ENCODE measurements at places on chromosomes 13 and 19. TPM values are rescaled to one million over a fixed set of nuclear protein-coding genes. Genes with fewer than 3 reads are reported as not detected.

Gene PRODH2
- total RNA-seq = not detected

Gene CPT1C
- total RNA-seq = not detected

DNA sequence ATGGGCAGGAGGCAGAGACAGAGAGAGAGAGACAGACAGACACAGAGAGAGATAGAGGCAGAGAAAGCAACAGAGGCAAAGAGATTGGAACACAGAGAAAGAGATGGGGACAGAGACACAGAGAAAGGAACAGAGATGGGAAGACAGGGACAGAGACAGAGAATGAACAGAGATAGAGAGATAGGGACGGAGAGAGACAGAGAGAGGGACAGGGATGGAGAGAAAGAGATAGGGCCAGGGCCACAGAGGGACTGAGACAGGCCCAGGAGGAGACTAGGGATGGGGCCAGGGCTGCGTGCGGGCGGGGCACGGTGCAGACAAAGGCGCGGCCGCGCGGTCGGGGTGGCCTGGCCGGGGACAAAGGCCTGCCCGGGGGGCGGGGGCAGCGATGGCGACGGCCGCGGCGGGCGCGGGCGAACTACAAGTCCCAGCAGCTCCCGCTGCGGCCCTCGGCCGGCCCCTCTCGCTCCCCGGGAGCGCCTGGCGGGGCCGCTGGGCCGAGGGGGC, at the start of gene ZNF358:
ZNF358 (plus strand) TSS at position 459 of the 507 bp plus-strand sequence. CDS start 3,140 bp downstream, outside the sequence.
- DNase-seq = peak; percentile 88

DNA sequence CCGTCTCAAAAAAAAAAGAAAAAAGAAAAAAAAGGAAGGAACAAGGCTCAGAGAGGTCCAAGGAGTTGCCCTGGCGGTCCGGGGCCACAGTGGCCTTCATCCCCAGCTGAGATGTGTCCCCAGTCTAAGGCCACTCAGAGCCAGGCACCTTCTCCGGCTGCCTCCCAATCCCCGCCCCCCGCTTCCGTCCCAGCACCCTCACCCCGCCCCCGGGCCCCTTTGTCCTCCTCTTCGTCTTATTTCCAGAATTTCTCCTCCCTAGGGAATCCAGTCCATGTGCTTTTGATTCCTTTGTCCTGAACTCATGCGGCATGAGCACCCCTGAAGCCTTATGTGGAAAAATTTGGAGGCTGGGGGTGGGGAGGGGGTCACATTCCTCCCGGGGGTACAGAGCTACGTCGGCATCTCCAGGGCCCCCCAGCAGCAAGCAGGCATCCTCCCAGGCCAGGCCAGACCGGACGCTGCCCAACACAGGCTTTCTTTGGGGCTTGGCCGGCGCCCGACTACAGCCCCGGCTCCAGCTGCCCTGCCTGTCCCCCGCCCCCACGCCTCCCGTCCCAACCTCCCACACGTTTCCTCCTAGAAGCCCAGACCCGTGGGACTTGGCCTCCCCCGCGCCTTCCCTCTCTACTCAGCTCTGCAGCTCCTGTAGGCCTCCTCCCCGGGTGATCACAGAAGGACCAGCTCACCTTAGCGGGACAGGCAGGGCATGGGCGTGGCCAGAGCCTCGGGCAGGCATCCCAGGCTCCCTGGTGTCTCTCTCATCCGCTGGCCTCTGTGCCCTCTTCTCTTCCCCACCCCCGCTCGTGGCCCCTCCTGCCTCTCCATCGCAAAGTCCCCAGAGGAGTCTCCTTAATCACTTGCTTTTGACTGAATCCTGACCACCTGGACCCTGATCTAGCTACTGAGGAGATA, 17.8 kb upstream of the ADGRE5 start:
- DNase-seq = peak; percentile 87

DNA sequence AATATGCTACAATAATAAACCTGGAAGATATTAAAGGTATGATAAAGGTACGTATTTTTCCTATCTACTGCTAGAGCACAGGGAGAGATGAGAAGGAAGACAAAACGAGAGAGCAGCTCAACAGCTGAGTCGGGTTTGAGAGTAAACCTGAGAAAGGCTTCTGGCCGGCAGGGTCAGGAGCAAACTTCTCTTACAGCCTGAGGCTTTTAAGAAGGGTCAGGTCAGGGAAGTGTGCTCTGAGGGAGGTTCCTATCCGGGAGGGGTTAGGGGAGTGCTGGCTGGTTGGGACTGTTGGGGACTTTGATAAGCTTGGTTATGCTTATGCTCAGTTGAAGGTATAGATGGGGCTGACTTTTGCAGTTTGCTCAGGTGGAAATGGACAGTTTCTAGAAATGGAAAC, 77.7 kb upstream of the PRR20A start:
- no peak for DNase-seq

- no peak for DNase-seq
Observed at GRCh38 chr13:75621147-75621546, 15.0 kb upstream of the LMO7 start.

DNA sequence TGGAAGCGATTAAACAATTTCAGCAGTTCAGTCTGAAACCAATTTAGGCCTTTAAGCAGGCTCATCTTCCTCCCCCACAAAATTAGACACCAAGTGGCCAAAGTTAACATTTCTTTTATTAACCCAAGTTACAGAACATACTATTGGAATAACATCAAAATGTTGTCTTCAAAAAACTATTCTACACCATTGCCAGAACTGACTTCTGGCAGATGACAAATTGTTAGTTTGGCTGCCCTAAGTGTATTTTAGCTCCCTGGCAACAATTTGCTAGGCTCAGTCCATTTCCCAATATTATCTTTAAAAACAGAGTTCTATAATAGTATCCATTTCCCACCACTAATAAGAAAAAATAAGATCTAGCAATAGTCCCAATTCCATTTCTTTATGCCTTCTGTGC, 107.8 kb downstream of the SGCG start:
- DNase-seq = no peak

GRCh38 chr13:113507505-113508345, 17.2 kb upstream of the DCUN1D2 start:
- no peak for DNase-seq

DNA sequence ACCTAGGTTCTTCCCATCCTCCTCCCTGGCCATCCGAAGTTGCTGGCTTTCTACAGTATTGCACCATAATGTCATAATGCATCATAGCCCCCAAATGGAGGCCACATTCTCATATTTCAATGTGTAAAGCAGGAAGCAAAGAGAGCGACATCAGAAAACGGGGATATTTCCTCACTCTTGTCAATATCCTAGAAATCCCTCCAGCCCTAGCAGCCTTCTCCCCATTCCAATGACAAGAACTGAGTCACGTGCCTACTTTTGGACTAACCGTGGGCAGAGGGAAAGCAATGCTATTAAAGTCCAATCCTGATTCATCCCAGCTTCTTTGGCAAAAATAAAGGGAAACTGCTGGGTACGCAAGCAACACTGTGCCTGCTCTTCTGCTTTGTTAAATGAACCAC, 4.3 kb upstream of the RAP2A start:
- no peak for DNase-seq

GRCh38 chr19:54341295-54341694, 2.3 kb upstream of the LILRA4 start:
- no peak for DNase-seq

DNA sequence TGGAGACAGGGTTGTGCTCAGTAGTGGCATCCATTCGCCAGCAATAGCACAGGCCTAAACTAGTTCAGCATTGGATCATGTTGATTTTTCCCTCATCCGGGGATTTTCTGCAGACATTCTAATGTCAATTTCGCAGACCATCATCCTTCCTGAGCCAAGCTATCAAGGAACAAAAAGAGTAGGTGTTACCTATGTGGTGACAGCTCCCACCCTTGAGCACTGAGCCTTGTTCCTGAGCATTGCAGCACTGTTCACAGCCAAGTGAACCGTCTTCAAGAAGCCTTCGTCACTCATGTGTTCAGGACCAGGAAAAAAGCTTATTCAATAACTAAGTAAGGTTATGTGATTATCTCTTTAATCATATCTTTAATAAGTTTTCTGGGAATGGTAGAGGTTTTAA, 576.2 kb downstream of the UQCRFS1 start:
- DNase-seq = no peak

- DNase-seq = no peak
Observed at GRCh38 chr13:76027131-76027530, 391.0 kb downstream of the LMO7 start.
